ENCODE measurements at places on chromosomes 4 and X.

DNA sequence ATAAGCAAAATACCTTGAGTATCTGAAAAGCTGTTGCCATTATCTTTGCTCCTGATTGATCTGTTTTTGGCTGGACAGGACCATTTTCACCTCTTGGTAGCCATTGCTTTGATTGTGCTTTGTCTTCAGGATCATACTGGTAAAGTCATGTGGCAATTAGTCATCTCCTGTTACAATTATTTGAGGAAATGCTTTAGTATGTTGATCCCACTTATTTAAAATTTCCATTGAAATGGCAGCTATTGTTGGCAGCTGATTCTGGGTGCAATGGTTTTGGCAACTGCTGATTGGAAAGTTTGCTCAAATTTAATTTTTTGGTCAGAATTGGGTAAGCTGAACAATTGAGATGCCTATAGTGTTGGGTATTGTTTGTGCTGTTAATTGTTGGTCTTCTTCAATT lies 238.3 kb upstream of the TLL1 start:
- no peak for DNase-seq

GRCh38 chrX:27660878-27661277 lies 70.7 kb downstream of the DCAF8L2 start:
- no peak for DNase-seq

- DNase-seq, result no peak
Observed at GRCh38 chr4:165927815-165928214, 54.8 kb downstream of the TLL1 start.

GRCh38 chr4:13261486-13262257 lies 222.5 kb downstream of the RAB28 start:
- no peak for DNase-seq
